ENCODE measurements at places on chromosomes 1 and 21. TPM values are rescaled to one million over a fixed set of nuclear protein-coding genes. Genes with fewer than 3 reads are reported as not detected.

The AMY1C gene
- not detected for total RNA-seq

The CD244 gene
- total RNA-seq: not detected

The CCDC181 gene
- 0.90 TPM for total RNA-seq

The MYOM3 gene
- total RNA-seq: 0.70 TPM

The EPHA8 gene
- 0.46 TPM for total RNA-seq

The MAEL gene
- total RNA-seq: not detected

The RSPO1 gene
- not detected for total RNA-seq

The PIGR gene
- not detected for total RNA-seq

The PRKAA2 gene
- total RNA-seq: 3.4 TPM

DNA sequence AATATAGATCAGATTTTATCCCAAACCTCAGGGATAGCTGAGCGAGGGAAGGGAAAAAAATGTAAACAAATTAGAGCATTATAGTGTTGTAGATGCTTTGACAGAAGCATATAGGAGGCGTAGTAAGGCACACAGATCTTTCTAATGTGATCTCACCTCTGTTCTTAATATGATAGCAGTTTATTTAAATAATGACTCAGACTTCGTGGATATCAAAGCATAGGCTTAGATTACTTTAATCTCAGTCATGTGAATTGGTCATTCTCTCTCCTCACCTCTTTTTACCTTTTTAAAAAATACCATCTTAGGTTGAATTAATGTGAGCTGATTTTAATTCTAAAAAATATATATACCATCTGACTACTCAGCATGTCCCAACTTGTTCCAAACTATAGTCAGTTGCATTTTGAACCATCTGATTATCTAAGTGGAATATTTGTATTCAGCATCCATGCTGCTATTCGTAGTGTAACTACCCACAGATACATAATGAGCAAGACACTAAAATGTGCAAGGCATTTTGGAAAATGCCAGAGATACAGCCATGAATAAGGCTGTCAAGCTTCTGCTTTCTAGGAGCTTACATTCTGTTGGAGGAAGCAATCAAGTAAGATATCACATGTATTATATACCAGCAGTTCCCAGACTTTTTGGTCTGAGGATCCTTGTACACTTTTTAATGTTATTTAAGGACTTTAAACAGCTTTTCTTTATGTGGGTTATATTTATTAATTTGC is 76.7 kb downstream of the OSBPL9 start:
- DNase-seq: no peak

DNA sequence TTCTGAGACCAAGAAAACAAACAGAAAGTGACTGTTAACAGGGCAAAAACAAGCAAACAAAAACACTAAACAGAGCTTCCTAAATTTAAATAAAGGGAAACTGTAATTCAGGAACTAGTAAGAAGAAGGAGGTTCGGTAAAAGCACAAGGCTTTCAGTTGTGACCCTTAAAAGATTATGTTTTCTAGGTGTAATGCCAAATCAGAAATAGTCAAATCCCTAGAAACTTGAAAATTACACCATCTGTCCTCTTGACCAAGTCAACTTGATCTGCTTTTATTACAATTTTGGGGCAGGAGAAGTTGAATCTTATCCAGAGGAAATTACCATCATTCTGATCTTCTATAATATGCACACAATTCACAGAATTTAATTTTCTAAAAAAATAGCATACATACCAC is 754.0 kb upstream of the ADGRL4 start:
- DNase-seq: no peak

DNA sequence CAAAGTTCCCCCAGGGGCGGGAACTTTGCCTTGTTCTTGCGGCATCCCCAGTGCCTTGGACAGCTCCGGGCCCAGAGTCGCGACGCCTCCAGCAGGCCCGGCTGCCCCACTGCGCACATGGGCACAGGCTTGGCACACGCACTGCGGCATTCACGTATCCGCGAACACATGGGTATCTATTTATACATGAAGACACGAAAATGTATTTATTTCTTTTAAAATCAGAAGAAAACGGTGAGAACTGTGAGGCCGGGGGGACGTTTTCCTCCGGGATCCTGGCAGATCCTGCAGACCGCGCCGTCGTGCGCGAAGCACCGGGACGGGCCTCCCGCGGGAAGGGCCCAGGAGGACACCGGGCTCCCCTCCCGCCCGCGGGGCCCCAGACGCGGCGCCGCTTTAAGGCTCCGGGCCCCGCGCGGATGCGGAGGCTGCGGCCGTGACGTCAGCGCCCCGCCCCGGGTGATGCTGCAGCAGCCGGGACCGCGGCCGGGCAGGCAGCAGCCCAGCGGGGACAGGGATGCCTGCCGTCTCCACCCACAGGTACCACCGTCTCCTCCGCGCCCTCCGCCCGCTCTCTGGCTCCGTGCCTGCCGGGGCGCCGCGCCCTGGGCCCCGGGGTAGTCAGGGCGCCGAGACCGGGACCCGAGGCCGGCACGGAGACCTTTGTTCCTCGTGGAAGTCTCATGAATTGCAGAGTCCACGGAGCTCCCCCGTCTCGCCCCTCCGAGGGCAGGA is at the start of gene SLC45A1:
TSS of gene SLC45A1 (plus strand) at position 468 of the 735 bp plus-strand sequence. CDS start 6,216 bp downstream, outside the sequence.
- DNase-seq: no peak

- no peak for DNase-seq
Observed at GRCh38 chr1:235325139-235325538, 2.8 kb downstream of the ARID4B start.

DNA sequence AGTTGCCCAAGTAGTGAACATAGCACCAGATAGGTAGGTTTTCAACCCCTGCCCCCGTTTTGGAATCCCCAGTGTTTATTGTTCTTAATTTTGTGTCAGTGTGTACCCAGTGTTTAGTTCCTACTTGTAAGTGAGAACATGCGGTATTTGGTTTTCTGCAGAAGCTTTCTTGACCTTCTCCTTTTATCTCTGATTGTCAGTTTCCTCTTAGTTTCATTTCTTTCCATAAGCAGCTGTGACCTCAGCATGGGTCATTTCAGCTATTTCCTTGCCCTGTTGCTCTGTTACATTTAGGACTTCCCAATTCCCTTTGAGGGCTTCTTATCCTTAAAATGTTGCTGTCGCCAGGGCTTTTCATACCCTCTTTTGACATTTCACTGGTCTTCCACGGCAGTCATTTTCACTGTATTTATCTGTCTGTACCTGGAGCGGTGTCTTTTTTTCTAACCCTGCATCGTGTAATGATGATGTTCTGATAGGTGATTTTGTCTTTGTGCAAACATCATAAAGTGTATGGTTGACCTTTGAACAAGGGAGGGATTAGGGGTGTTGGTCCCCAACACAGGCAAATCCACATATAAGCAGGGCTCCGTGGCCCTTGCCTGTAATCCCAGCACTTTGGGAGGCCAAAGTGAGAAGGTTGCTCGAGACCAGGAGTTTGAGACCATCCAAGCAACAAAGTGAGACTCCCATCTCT is 15.0 kb downstream of the ITSN1 start:
- no peak for DNase-seq

DNA sequence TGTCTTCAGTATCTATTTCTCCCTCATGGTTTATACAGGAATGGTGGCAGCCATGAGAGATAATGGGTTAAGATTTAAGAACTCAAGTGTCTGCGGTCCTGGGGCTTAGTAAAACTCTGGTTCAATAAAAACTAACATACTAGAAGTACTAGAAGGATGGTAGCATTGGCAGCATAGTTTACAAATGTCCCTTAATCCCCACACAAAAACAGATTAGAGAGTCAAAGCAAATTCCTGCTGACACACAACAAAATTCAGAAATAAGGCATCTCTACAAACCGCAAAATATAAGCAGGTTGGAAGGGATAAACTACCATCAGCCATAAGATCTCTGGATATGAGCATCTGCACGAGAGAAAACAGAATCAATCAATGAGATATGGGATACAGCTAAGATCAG is 234.4 kb downstream of the RERE start:
- DNase-seq: no peak

GRCh38 chr1:42845866-42846256 is 552 bp upstream of the ZNF691 start:
- DNase-seq: no peak

- no peak for DNase-seq
Observed at GRCh38 chr1:76705560-76705959, 161.7 kb upstream of the ST6GALNAC5 start.

GRCh38 chr21:18722193-18722592 is 318.6 kb upstream of the TMPRSS15 start:
- DNase-seq: no peak

GRCh38 chr1:213448360-213448759 is 397.3 kb downstream of the RPS6KC1 start:
- no peak for DNase-seq

GRCh38 chr1:162561616-162562469 is at the start of gene UAP1:
TSS of gene UAP1 (plus strand) at chr1:162561722. CDS start at chr1:162566069, 4,347 bp downstream.
- peak; percentile 91 for DNase-seq

DNA sequence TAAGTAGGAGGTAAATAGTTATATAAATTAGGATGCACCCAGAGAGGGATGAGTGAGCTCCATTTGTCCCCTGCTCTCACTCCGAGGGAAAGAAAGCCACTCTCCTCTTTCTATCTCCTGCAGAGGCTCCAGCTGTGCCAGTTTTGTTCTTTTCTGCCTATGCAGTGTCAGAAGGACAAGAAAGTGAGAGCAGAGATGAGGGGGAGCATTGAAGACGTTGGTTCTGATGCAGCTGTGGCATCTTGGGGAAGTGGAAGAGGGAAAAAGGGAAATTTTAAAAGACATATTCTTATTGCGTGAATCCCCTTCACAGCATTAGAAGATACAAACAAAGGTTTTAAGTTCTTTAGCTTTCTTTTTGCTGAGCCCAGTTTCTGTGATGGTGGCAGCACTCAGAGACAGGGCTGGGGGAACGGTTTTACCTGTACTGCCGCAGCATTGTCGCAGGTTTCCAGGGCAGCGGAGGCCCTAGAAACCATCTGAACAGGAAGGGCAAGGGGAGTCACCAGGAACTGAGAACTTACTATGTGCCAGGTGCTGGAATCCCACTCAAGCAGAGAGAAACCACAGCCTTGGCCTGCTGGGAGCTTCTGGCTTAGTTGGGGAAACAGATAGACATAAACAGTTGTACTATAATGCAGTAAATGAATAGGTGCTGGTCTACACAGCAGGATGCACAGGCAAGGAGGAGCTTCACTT is 44.9 kb upstream of the USP24 start:
- no peak for DNase-seq

GRCh38 chr1:7922301-7922700 is 18.3 kb downstream of the TNFRSF9 start:
- DNase-seq: no peak

DNA sequence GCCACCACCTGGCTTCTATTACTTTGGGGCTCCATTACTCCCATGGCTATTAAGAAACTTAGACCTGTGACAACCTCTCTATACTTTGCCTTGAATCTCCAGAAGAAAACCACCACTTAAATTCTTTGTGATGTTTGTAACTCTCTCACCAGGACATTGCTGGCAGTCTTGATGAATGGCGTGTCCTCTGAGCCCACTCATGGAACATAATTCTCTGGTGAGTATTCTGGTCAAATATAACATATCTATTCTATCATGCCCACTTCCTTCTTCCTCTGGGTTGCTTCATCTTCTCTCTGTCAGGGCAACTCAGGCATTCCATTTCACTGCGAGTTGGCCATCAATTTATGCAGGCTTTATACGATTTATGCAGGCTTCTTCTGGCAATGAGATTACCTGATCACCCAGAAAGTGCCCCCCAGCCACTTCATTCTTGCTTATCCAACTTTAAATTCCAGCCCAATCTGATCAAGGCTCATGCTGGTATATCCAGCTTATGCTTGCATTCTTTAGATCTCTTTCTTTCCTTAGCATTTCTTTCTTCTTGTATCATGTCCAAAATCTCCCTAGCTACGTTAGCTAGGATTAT is 112.0 kb upstream of the CHRM3 start:
- DNase-seq: no peak

GRCh38 chr1:193183019-193183627 is 3.3 kb downstream of the B3GALT2 start:
- DNase-seq: no peak

DNA sequence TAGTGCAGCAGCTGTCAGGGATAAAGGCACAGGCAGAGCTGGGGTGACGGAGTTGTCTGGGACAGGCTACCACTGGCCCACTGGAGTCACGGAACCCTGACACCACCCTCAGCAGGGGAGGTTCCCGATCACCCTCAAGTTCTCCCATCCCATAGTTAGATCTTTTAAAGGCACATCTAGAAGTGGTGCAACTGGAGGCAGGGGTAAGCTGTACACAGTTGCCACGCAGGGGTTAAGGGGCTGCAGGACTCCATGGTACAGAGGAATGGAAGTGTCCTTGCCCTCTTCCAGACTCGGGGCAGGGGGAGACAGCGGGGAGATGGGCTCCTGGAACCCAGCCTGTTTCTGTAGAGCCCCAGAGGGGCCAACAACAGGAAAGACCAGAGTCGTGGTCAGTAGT is 13.3 kb downstream of the CC2D1B start:
- DNase-seq: no peak
